ENCODE measurements at places on chromosomes 2 and 18.

GRCh38 chr2:213086050-213086449 is 65.4 kb downstream of the IKZF2 start:
- no peak for DNase-seq

DNA sequence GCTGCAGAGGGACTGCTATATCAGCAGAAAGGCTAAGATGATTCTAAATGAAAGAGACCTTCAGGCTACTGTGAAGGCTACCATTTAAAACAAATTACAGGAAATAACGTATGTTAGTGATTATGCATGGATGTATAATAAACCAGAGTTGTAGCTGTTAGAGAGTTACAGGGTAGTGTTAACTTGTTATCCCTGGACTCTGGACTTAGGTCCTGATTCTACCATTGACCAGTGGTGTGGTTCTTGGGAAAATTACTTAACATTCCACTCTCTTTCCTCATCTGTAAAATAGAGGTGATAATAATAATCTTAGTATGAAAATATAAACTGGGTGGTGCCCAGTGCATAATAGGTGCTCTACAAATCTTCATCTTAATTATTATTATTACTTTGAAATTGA is 22.2 kb downstream of the LAMA3 start:
- DNase-seq, result no peak

- DNase-seq, result no peak
Observed at GRCh38 chr18:67279988-67280387, 236.5 kb downstream of the DSEL start.

DNA sequence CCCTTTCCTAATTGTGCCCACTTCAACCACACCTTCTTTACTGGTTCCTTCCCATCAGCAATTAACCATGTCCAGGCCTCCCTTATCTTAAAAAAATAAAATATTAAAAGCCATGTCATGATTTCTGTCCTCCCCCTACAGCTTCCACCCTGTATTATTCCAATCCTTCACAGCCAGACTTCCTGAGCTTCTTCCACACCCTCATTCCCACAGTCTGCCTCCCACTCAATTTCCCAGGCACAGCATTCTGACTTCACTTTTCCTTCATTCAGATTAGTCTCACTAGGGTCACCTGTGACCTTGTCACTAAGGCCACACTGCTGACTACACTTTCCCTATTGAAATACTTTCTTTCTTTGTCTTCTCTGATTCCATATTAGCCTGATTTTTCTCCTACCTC is 159.4 kb downstream of the DIS3L2 start:
- DNase-seq, result no peak

GRCh38 chr2:33018271-33018670 is 71.5 kb downstream of the LTBP1 start:
- DNase-seq, result no peak

Measured in NCI-H748 treated with DMSO at 0.1 percent for 48 hours (cell line).